Lung (tissue), 17 donors: ENCODE measurements at places on chromosomes 3 and 15. TPM values are rescaled to one million over a fixed set of nuclear protein-coding genes. Genes with fewer than 3 reads are reported as not detected.

The TUSC7 gene
- not detected for total RNA-seq

The TTLL13 gene
- 1.4 TPM for total RNA-seq

DNA sequence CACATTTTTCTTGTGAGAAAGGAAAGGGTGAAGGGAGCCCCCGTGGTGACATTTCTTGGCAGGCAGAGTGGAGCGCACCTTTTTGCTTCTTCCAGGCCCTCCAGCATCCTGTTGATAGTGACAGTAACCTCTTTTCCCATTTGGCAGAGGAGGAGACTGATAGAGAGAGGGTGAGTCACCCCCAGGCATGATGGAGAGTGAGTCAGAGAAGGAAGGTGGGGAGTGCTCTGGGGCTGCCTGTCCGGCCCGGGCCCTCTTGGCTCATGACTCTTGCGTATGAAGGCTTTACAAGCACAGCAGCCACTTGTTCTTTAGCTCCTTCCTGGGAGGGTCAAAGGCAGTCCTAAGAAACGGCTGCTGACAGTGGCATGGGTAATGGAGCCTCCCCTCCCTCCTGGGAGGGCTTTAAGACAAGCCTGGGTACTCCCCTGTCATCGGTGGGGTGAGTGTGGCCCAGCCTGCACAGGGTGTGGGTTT lies 16.0 kb downstream of the ANKRD63 start:
- no peaks in the 10 kb centered on the region for H3K4me1 ChIP-seq
- no peaks in the 10 kb centered on the region for H3K36me3 ChIP-seq
- H3K27ac ChIP-seq, result peak overlapping the region; percentile 52
- DNase-seq, result no peak

DNA sequence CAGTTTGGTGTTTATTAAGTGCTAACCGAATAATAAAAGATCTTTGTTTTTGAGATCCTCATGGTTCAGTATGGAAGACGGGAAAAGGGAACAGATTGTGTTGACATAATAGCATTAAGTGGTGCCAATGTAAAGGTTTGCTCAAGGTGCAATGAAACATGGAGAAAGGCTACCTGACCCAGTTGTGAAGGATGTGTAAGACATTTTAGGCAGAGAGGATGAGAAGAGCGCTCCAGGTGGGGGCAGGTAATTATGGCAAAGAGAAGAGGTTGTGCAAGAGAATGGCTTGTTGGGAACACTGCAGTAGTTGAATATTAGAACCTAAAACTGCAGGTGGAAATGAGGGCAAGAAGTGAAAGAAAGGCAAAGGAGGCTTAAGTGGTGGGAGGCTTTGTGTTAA lies 140.8 kb downstream of the DIPK2A start:
- no peaks in the 10 kb centered on the region for H3K36me3 ChIP-seq
- H3K4me1 ChIP-seq, result no peaks in the 10 kb centered on the region
- H3K27ac ChIP-seq, result no peak overlapping the region
- no peak overlapping the region for H3K4me3 ChIP-seq
- H3K27me3 ChIP-seq, result no peaks in the 10 kb centered on the region

DNA sequence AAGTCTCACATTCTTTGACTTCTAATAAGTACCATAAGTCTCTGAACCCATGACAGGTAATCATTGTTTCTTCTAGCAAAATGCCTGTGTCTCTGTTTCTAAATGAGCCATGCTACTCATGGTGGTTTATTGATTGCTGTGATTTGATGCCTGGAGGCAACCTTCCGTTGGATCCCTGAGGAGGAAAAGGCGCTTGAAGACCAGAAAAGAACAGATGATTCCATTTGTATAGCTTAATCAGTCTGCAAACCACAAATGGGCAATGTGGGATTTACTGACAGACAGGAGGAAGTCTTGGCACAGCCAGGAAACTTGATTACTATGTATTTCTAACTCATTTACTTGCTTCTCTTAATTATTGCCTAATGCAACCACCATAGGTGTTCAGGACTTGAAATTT lies 103.1 kb upstream of the MRPL3 start:
- no peak for DNase-seq
- no peaks in the 10 kb centered on the region for H3K27me3 ChIP-seq
- no peaks in the 10 kb centered on the region for H3K4me1 ChIP-seq
- no peak overlapping the region for H3K4me3 ChIP-seq
